Activated T-helper 2 cell treated with anti-CD3 and anti-CD28 coated beads, Interferon-gamma antibody, Interleukin-2, Interleukin-4, amounts not matched to agents 10 μg/mL and 5 μg/mL and 100 μg/mL, durations not matched to agents 14 hours and 24 hours and 36 hours (primary cell): ENCODE measurements at places on chromosomes 2 and 18.

DNA sequence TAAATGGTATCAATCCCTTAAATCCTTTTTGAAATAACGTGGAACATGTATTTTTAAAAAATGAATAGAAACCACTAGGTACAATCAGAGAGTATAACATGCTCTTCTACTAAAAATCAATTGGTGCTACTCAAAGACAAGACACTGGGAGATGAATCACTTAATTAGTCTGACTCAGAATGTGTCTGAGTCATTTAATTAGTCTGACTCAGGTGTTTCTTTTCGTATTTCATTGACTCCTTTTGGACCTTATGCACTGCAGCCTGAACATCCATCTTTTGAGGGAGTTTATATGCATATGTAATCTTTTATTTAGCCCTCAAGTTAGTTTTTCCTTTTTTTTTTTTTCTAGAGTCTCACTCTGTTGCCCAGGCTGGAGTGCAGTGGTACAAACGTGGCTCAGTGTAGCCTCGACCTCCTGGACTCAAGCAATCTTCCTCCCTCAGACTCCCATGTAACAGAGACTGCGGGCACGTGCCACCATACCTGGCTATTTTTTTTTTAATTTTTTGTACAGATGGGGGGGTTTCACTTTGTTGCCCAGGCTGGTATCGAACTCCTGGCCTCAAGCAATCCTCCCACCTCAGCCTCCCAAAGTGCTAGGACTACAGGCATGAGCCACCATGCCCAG is 26.5 kb downstream of the PPP4R3B start:
- DNase-seq, result no peak

- DNase-seq, result no peak
Measured at GRCh38 chr2:234795272-234795920, 156.4 kb upstream of the SH3BP4 start.

DNA sequence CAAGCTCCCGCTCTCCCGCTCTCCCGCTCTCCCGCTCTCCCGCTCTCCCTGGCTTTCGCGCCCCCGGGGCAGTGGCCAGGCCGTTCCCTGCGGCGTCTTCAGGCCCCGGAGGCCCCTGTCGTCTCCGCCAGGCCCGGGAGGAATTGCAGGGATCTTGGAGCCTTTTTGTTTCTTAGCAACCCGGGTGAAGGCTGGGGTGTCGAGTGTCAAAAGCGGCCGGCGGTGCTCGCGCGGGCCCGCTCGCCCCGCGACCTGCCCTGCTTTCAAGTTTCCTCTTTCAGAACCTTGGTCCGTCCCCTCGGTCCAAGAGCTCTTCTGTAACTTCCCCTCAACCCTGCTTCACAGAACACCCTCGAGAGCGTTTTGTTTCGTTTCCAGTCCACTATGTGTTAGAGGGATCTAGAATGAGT is 1.4 kb downstream of the RNF138 start:
- peak; percentile 30 for DNase-seq

DNA sequence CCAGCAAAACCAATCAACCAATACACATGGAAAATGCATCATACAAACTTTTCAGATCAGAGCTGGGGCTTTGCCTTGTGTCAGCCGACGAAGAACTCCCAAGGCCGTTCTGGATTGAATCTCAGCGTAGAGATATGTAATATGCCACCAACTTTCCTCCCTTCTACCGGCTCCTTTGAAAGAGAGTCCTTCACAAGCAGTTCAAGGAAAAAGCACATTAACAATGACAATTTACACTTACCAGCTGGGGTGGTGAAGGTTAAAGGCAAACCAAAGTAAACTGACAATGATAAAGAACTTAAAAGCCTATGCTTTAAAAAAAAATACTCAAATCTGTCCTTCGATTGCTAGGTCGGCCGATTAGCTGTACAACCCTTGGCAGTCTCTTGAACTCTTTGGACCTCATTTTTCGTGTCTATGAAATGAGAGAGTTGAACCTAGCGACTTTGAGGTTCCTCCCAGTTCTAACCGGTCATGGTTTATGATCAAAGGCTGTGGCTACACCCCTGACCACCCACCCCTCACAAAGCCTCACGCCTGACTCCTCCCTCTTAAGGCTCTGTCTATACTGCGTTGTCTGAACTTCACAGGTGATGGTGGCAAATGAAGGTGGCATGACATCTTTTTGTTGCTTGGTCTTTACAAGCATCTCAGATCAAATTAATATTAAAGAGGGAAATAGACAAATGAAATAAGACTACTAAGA is 46.2 kb downstream of the BCL2 start:
- no peak for DNase-seq

GRCh38 chr18:55421308-55421614 is 166.7 kb downstream of the TCF4 start:
- DNase-seq, result no peak

DNA sequence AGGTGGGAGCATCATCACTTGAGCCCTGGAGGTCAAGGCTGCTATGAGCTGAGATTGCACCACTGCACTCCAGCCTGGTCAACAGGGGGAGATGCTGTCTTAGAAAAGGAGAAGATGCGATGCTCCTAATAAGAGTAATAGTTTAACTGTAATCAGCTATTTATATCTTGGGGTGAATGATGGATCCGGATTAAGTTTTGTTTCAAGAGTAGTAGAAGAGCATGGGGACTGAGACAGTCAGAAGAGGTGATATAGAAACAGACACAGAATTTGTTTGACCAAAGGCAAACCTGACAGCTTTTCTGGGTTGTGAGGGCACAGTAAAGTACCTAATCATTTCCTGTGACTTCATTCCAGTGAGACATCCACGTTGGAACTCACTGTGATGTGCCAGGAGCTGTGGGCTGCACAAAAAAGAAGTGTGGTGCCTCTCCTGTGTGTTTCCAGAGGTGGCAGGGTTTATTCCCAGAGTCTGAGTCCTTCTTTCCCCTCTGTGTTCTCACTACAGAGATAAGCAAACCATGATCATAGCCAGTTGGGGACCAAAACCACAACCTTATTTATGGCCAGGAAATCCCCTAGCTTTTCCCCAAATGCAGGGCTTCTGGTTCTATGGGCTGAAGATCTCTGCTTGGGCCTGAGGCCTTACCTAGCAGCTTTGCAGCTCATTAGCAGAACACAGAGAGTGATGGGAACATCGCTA is 113.7 kb downstream of the XRCC5 start:
- DNase-seq, result no peak

DNA sequence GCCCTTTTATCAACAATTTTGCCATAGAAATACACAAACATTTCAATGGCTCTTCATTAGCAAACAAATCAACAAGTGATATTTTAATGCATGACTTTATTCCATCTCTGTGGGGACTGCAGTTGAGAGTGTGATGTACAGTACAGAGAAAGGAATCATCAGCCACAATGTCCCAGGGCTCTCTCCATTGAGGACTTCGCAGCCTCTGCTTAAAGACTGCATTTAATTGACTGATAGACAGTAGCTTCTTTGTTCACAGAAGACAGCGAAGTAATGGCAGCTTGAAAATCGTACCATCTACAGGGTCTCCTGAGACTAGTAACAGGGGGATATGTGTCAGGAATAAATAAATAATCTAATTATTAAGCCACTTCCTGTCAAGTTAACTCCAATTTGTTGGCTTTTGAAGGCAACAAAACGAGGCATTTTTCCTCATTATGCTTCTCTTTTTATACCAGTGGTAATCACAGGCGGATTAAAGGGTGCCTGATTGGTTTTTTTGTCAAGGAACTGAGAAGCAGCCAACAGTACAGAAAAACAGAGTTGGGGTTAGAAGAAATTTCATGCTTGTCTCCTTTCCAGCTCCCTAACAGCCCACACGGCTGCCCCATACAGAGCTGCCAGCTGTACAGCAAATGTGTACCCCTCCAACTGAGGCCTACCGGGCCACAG is 164.3 kb downstream of the ZNF521 start:
- no peak for DNase-seq

DNA sequence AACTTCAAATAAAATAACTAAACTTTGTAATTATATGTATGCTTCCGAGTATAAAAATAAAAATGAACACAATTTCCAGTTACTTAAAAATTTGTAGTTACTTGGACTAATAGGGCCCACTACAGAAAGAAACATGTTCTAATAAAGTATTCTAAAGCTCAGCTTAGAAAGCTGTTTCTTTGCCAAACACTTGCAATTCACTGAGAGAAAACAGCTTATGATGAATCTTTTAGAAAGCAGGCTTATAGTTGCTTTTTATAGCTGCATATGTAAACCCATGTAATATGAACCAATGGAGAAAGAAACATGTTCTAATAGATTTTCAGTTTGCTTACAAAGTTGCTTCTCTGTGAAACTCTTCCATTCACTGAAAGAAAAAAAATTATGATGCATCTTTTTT is 766.0 kb downstream of the LRP1B start:
- DNase-seq, result no peak

GRCh38 chr2:134148172-134148571 is 105.7 kb upstream of the MGAT5 start:
- DNase-seq, result no peak

DNA sequence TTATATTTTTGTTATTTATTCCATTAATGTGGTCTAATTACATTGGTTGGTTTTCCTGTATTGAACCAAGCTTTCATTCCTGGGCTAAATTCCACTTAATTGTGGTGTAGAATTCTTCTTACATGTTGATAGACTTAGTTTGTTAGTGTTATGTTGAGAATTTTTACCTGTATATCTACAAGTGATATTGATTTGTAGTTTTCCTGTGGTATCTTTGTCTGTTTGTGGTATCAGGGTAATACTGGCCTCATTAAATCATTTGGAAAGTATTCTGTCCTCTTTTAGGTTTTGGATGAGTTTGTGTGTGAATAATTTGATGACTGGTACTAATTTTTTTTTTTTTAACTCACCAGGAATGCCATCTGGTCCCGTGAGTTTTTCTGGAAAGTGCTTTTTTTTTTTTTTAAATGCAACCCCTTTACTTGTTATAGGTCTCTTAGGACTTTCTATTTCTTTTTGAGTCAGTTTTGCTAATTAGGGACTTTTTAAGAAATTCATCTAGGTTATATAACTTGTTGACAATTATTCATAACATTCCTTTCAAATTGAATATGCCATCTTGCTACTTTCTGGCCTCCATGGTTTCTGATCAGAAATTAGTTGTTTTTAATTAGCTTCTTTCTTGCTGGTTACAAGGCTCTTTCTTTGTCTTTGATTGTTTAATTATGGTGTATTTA is 232.8 kb downstream of the CCDC85A start:
- DNase-seq, result no peak

DNA sequence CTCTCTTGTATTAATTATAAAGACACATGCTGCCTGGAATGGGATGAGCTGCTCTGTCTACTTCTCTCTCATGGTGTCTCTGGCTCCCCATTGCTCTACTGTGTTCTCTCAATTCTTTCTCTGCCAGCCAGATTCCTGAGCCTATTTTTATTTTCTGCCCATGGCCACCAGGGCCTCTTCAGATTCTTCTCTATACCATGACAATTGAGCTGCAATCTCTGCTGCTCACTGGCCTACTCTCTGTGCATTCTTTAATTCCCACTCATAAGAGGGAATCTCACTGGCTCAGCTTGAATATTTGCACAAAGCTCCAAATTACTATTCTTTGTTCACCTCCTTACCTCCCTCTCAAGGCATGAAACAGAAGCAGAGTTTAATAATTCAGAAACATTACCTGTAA is 161.4 kb upstream of the GULP1 start:
- no peak for DNase-seq

DNA sequence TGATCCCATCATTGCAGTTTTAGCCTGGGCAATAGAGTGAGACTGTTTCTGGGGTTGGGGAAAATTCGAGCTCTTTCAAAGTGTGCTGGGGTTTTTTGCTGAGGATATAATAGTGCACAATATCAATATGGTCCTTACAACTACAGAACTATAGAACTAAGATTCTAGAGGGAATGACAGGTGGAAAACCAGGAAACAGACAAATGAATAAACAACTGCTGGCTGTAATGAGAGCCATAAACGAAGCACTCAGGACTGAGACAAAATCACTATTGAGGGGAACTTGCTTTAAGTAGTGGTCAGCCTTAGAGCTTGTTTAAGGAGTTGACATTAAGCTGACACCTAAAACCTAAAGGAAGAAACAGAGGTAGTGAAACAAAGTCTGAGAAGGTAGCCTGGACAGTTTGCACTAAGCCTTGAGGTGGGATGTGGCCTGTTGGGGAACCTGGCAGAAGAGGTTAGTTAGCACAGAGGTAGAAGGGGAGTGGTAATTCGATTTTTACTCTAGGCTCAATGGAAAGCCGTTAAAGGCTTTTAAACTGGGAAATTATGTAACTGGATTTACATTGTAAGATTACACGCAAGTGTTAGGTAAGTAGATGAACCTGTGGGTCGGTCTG is 33.8 kb downstream of the LCLAT1 start:
- DNase-seq, result no peak

- no peak for DNase-seq
Measured at GRCh38 chr2:214995926-214996670, 142.3 kb downstream of the ABCA12 start.

- DNase-seq, result no peak
Measured at GRCh38 chr2:5791371-5791770, 99.2 kb downstream of the SOX11 start.

DNA sequence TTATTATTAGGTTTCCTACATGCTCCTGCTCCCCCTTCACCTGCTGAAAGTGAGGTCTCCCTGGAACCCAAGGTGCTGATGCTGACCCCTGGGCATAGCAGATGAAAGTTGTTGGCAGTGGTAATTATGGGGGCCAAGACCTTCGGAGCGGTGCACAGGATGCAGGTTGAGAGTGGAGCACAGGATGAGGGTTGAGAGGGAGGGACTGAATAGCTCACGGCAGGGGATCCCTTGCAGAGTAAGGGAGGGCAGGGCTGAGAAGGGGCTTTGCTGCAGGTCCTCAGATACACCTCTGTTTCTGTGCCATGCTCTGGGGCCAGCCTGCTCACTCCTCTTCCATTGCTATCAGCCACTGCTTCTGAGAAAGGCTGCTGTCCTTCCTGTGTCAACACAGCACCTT is 163.3 kb downstream of the FHOD3 start:
- DNase-seq, result no peak

GRCh38 chr2:179265082-179265510 is 464 bp upstream of the SESTD1 start:
- DNase-seq, result no peak

DNA sequence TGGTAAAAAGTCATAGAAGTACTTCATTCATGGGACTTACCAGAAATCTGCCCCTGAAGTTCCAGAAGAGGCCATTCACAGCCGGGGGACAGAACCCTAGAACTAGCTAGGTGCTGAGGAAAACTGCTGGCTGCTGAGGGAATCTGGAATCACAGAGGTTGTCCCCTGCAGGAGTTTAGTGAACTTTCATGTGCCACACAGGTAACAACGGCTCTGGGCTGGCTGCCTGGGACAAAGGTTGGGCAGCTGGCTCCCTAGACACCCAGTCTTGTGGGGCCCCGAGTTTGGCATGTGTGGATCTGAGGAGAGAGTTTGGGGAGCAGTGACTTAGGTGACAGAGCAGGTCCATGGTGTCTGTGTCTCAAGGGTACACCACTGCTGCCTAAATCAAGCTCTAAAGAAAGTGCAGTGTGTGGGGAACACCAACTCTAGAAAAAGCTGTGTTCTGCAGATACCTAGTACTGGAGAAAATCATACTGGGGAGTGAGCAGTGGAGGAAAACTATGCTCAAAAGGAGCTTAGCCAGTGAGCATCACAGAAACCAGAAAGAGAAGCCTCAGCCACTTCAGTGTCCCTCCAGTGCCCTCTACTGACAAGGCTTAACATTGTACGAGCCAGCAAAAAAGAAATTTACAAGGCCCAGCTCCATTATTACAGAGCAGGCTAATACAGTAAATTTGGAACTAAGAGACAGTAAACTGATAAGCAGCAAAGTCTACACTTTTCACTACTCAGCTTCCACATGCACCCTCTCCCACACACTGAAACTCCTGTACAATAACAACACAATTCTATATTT is 15.2 kb downstream of the GALNT3 start:
- DNase-seq, result no peak
